ENCODE measurements at places on chromosomes 12 and 14.

GRCh38 chr12:2924019-2924418 lies 33.3 kb downstream of the TULP3 start:
- DNase-seq: no peak

DNA sequence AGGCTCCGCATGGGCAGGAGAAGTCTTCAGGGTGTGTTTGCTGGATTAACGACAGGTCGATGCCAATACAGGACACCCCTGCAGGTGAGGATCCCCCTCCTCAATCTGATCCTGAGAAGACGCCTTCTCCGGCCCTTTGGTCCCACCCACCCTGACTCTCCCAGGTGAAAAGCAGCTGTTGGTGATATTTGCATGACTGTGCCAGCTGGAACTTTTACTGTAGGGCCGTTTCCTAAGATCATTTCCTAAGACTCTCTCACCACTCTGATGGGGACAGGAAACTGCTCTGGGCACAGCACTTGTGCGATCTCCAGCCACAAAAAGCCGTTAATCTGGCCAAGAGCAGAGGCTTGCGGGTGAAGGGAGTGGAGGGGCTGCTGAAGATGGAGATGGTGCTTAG lies 16.8 kb upstream of the EIF5 start:
- no peak for DNase-seq

GRCh38 chr12:95790917-95791849 lies 619 bp upstream of the NTN4 start:
- no peak for DNase-seq

DNA sequence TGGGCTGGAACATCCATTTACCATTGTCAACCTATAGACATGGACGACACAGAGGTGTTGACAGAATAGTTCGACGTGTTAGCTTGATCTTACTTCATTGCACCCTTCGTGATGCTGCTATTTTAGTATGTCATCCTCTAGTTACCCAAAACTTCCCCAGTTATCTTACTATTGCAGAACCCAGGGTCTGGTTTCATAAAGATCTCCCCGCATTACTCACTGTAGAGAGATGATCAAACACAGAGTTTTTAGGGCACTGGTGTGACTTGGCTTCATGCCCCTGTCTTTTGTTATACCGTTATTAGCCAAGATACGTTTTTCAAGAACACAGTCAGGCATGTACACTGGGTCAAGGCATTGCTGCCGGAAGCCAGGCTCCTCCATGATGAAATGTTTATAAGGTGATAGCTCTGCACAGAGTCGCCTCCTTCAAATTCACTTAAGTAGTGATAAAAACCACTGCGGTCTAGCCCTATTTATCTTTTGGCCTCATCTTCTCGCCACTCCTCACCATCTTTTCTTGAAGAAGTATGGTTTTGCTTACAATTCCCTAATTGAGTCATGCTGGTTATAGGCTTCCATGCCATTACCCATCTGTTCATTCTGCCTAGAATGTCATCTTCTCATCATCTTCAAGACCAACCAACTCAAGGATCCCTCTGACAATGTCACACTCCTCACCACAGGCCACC lies 1127.9 kb downstream of the VRK1 start:
- DNase-seq: no peak

GRCh38 chr12:8834230-8834629 lies 11.8 kb downstream of the A2ML1 start:
- no peak for DNase-seq

GRCh38 chr12:107490010-107490409 lies 195.6 kb upstream of the PWP1 start:
- DNase-seq: no peak

- no peak for DNase-seq
Measured at GRCh38 chr12:19018302-19018970, 111.1 kb upstream of the PLEKHA5 start.

GRCh38 chr14:83992857-83993256 lies 1537.1 kb upstream of the FLRT2 start:
- no peak for DNase-seq

DNA sequence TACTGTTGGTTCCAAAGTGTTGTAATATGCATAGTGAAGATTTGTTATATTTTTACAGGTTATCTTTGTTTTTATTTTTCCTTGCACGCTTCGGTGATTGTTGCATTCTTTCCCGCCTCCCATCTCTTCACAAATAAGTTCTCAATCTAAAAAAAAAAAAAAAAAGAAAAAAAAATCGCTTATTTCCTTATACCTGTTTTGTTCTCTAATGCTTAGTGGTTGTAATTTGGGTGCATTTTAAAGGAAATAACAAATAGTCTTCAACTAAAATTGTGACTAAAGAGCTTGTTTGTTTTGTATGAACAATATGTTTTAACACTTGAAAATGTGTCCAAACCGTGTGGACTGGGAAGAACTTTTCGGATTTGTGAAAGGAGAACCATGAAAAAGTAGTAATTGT lies 1.5 kb downstream of the CAND1 start:
- no peak for DNase-seq

DNA sequence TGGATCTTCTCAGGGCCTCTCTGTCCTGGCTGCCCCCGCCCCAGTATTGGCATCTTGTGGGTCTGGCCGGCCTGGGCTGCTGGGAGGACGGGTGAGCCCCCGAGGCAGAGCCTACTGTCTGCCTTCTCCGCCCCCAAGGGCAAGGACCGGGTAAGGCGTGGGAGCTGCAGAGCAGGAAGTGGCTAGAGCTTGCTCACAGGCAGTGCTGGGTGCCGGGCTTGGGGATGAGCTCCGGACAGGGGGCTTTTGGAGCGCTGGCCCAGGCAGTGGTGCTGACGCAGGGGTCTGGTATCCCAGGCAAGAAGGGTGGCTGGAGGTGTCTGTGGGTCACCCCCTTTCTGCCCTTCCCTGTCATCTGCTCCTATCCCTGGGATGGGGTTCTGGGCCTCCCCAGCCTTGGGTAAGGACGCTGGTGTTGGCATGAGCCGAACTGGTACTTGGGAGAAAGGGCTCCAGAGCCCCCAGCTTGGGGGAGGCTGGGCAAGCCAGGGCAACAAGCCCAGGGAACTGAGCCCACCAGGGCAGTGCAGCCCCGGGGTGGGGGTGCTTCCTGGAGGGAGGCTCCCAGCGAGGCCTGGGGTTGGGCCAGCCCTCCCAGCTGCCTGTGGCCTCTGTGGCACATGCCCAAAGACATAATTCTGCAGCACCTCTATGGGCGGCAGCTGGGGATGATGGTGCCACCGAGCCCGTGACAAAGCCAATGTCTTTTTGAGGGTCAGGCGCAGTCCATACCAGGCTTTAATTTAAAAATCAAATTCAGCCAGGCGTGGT lies 126.3 kb downstream of the KIF26A start:
- no peak for DNase-seq

GRCh38 chr14:44165286-44165685 lies 341.8 kb downstream of the FSCB start:
- DNase-seq: no peak

DNA sequence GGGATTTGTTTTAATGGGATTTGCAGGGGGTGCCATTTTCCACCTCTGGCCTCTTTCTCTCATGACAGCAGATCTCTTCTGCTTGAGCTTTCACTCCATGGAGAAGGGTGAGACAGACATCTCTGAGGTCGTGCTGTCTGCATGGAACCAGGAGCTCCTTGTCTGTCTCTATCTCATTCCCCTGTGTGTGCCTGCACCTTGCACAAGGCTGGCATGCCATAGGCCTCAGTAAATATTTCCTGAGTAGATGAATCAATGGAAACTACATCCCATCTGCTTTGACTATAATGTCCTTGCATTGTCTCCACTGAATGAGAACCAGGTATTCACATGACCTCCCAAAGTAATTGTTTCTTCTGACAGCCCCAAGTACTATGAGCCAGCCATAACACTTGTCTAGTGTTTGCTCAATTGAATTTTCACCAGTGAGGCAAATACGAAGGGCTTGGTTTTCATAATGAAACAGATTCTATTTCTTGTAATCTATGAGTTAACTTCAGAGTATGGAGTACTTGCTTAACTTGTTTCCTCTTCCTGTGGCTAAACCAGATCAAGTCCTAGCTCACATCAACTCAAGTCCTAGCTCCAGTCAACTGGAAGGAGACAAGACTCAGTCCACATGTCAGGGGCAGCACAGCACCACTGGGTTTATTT lies 32.3 kb downstream of the KCNK13 start:
- no peak for DNase-seq

GRCh38 chr12:114512351-114512750 lies 106.4 kb upstream of the TBX5 start:
- no peak for DNase-seq

DNA sequence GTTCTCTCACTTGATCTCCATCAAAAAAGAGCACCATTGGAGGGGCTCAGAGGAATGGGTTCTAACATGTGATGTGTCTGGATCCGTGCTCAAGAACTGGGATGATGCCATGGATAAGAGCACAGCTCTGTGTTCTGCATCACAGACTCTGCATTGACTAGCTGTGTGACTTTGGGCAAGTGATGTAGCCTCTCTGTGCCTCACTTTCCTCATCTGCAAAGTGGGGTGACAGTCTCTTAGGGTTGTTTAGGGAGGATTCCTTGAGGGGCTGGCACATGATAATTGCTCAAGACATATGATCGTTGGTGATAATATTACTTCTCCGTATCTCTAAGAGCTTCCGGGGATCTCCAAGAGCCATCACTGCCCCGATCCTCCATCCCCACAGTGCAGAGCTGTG lies 202.3 kb downstream of the CHST11 start:
- DNase-seq: no peak

DNA sequence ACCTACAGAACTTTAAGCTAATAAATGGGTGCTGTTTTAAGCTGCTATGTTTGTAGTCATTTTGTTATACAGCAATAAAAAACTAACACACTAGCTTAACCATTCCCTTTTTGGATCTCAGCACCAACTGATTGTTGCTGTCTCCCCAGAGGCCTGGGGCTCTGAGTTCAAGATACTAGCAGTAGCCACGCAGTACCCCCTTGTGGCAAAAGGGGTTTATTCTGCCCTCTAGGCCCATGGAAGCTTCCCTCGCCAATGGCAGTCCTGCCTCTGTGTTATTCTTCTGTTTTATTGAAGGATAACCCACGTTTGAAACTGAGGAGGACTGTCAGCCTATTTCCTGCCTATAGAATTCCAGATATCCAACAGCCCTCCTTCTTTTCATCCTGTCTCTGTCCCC lies 455.3 kb upstream of the ATP2B1 start:
- no peak for DNase-seq

DNA sequence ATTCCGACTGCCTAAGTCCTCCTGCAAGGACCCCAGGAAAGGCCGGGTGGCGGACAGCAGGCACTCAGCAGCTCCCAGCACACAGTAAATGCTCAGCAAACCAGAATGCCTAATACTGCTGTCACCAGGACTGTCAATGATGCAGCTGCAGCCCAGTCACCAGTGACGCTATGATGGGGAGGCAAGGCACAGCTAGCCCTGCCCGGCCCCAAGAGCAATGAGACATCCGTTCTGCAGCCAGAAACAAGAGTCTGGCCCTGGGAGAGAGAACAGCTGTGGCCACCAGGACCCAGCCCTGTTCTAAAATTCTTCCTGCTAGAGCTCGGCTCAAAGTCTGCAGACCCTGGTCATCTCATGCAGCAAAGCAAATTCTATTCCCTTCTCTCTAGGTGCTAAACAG lies 69.8 kb downstream of the NCOR2 start:
- DNase-seq: no peak

DNA sequence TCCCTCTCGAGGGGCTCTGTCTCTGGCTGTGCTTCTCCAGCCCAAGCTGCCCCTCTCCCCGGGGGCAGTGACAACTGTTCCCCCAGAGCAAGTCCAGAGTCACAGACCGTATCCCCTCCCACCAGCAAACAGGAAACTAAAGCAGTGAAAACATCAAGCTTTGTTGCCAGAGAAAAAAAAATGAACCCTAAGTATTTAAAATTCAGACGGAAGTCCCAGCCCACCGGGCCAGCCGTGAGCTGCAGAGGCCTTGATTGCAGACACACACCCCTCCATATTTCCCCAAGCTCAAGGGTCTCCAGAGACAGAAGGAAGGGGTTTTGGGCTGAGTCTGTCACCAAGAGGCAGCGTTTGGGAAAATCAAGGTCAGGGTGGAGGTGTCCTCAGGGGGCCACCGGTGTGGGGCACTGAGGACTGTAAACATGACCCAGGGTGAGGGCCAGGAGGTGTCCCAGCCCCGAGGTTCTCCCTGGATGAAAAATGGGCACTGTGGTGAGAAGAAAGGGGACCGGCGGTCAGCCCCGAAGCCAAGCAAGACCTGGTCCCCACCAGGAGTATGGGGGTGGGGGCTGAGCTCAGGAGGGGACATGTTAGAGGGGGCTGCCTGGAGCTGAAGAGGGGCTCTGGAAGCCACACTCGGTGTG lies 7.7 kb downstream of the PHETA1 start:
- no peak for DNase-seq

Data from stimulated activated CD4-positive, alpha-beta T cell treated with anti-CD3 and anti-CD28 coated beads, Interleukin-15, amount 100 ng/mL, for 1 hour (primary cell).